ENCODE measurements at places on chromosomes 12 and 14.

DNA sequence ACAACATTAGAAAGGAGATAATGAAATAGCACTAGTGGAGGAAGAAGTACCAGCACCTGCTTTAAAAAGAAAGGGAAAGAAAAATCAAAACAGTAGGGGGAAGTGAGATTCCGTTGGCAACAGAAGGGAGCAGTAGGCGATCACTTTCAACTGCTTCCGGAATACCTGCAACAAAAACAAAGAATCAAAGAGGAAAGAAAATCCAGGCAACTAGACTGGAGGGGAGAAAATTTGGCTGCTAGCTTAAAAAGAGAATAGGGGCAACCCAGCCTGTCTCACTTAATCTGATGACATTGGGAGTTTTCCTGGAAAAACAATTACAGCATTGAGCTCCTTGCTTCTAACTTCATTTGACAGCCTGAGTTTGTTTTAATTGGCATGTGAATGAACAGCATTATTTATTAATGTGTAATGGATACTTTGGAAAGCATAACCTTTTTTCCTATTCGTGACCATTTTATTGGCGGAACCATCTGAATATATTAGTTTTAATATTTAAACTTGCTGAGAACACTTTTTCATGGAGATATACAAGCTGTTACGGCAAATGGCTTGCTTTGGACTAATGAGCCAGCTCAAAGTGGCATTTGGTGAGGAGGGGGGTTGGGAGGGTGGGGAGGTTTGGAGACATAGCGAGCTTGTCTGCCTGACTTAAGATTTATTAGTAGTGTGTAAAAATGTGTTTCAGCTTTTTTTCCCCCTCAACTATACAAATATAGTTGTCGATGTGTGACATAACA, 2.5 kb upstream of the DACT1 start:
- no peak for DNase-seq

DNA sequence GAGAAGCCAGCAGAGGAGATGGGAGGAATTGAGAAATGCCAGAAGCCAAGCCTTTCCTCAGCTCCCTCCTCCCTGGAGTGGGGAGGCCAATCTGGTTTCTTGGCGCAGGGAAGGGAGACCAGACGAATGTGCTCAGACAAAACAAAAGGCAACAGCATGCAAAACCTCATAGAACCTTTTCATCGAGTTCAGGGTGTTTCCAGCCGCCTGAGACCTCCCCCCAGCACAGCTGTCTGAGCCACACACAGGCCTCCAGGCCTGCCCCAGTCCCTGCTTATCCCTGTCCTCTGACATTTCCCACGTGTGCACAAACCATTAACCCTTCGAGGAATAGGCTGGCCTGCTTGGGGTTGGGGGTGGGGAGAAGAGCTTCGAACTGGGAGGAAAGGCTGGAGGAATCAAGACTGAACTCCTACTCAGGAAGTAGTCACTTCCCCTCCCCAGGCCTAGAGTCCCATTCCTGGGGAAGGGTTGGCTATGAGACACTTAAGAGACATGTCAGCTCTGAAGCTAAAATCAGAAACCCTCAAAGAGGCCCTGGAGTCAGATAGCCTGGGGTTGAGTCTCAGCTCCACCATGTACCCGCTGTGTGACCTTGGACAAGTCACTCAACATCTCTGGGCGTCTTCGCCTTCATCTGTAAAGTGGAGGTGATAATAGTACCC, 10.7 kb downstream of the TBX3 start:
- DNase-seq, result no peak

GRCh38 chr12:115694564-115694963, 582.9 kb downstream of the MED13L start:
- no peak for DNase-seq

DNA sequence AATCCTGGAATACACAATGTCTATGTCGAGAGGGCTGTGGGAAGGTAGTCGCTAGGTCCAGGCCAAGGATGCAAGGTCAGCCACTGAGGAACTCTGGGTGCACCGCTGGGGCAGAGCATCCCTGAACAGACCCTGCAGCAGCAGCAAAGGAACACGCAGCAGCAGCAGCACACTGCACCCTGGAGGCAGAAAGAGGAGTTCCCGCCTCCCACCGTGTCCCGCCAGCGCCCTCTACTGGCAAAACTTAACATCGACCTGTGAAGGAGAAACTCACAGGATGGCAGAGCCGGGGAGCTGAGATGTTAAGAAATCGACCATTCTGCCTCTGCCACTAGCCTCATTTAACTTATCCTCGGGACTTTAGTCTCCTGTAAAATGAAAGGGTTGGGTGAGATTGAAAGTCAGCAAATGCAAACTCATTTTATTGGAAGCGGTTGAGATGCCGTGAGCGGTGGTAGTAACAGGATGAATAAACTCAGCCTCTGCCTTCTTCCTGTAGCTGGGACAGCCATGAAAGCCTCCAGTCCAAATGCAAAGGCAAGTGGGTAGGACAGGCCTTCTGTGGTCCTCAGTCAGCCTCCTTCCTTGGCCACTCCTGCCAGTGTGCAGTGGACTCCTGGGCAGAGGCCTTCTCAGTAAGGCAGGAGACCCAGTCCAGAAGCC, 45.6 kb downstream of the STAB2 start:
- peak; percentile 55 for DNase-seq

DNA sequence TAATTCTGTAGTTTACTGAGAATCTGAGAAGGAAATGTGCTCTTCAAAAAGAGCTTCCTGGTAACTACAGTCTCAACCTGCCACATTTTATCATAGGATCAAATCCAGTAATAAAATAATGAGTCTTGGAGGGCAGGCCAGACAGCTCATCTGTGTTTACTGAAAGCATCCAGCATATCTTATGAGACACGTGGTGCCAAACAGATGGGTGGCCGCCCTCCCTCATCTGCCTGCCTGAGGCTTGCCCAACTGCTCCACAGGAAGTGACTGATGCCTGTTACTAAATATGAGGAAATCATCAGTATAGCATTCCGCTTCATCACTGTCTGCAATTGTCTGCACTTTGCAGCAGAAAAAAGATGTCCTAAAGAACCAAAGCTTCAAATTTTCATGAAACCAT, 13.5 kb downstream of the DHRS7 start:
- DNase-seq, result peak; percentile 71

DNA sequence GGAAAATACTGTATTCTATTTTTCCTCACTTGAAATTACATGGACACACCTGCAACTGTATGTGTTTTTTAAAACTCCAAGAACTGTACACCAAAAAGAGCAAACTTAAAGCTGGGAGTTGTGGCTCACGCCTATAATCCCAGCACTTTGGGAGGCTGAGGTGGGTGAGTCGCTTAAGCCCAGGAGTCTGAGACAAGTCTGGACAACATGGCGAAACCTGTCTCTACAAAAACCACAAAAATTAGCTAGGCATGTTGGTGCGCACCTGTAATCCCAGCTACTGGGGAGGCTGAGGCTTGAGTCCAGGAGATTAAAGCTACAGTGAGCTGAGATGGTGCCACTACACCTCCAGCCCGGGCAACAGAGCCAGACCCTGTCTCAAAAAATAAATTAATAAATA, 95.9 kb downstream of the SINHCAF start:
- DNase-seq, result no peak

DNA sequence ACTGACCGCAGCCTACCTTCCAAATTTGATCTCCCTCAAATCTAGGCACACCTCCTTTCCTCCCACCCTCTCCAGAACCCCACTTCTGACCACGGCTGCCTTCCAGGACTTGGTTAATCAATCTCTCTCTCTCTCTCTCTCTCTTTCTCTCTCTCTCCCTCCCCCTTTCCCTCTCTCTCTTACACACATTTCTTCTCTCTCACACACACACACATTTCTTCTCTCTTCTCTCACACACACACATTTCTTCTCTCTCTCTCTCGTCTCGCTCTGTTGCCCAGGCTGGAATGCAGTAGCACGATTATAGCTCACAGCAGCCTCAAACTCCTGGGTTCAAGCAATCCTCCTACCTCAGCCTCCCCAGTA, 521 bp upstream of the GMFB start:
- no peak for DNase-seq

- no peak for DNase-seq
Observed at GRCh38 chr12:117525766-117526165, 164.3 kb upstream of the NOS1 start.

DNA sequence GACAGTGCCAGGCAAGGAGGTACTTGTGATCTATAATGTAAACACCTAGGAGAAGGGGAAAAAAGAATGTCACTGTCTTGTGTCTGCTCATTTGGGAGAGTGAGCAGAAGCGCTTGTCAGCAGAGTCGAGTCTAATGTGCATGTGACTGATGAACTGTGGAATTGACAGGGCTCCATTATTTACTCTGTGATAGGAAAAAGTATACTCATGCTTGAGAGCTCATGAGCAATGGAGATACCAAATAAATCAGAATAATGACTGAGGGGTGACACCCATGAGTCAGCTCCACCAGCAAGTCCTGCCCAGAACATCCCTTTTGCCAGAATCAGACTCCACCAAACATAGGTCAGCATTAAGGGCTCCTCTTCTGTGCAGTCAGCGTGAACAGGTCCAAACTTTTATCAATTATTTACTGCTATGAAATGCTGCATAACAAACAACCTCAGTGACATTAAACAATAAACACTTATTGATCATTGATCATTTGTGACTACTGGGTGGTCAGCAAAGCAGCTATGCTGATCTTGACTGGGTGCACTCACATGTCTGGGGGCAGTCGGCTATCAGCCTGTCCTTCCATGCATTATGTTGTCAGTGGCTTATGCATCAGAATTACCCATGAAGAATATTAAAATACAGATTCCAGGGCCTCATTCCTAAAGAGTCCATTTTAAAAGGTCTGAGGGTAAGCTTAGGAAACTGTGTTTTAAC, 29.2 kb upstream of the WSCD2 start:
- no peak for DNase-seq

- no peak for DNase-seq
Observed at GRCh38 chr12:44750468-44750867, 125.6 kb downstream of the NELL2 start.

GRCh38 chr14:88168025-88168424, 155.0 kb downstream of the KCNK10 start:
- no peak for DNase-seq

DNA sequence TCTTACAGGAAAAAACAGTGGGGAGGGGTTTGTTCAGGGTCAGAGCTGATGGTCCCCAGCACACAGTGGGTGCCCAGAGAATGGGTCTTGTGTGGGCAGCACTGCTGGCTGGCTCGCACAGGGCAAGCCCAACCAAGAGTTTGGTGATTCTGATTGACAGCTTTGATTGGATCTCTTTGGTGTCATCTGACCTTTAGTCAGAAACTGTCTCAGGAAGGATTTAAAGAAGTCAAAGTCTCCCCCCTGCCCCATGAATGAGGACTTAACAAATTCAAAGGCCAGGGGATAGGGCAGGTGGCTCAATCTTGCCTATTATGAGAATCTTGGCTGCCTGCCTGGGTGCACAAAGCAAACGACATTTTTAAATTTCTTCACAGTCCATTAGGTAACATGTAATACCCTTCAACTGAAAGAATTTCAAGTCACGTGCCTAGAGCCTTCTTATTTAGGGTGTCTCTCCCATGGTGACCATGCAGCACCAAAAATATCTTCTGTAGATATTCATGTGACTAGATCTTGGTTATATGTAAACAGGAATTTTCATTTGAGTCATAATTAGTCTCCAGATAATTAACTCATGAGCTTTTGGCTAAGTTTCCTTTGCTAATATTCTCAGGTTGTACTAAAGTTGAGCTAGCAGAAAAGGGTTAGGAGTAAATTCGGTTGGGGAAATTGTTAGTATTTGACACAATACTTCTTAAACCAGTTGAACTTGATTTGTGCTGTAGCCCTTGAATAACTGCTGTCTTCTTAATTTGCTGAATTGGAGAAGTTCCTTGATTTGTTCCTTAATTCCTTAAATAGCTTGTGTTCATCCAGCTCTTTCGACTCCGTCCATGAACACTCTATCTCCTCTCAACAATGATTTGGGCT, 54.5 kb upstream of the HECTD1 start:
- no peak for DNase-seq

DNA sequence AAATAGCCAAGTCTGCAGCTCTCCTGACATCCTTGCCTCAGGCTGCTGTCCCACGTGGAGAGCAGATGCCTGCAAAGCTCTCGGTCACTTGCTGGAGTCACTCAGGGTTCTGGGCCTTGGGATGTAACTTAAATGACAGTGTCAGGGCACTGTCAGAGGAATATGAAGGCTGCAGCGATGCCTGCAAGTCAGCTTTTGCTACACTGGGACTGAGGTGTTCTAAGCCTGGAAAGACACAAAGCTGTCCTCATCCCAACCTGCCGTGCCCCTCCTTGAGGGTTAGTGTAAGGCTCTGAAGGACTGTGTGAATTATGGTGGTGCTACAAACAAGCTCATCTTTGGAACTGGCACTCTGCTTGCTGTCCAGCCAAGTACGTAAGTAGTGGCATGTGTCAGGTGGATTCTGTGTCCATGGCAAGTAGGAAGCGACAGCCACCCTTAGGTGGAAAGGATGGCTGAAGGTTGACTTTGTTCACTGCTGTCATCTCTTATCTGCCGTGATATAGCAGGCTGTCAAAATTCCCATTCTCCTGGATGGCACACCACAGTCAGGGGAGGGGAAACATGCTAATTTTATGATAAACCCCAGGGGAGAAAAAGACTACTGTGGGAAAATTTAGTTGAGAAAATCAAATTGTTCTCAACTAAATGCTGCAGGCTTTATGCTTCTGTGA, 79.9 kb downstream of the DAD1 start:
- DNase-seq, result no peak

DNA sequence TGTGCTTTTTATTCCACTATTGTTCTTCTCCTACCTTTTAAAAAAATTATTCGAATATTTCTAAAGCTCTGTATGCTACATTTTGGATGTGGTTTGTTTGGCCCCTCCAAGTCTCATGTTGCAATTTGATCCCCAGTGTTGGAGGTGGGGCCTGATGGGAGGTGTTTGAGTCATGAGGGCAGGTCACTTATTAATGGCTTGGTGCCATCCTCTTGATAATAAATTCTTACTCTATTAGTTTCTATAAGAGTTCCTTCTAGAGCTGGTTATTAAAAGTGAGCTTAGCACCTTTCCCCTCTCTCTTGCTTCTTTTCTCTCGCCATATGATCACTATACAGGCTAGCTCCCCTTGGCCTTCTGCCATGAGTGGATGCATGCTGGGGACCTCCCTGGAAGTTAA, 445.6 kb upstream of the PDE3A start:
- DNase-seq, result no peak

DNA sequence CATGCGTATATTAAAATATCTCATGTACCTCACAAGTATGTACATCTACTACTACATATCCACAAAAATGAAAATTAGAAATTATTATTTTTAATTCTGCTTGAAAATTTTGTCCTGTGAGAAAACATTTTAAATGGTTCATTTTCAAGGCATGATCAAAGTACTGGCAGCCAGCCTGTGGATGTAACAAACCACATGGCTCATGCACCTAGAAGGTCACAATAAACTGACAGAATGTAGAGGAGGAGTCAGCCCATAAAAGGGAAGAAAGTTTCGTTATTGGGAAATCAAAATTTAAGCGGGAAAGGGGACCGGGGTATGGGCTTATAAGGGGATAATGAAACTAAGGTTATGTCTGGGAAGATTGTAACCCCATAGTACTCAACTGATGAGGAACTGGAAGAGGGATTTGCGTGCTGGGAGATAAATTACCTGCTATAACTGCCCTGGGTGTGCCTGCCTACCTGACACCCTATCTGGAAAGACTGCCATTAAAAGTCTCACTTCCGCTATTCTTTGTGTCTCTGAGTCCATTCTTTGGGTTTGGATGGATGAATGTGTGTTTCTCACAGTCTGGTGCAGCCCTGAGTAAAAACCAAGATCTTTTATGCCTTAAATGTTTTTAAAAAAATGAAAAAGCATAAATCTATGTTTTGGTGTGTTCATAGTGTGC, 62.2 kb upstream of the PCED1B start:
- DNase-seq, result no peak

Data from common myeloid progenitor, CD34-positive (primary cell).